Activated CD4-positive, alpha-beta T cell treated with anti-CD3 and anti-CD28 coated beads, Interleukin-2, amount 50 U/mL, for 1 hour (primary cell): ENCODE measurements at places on chromosomes 12 and 14.

DNA sequence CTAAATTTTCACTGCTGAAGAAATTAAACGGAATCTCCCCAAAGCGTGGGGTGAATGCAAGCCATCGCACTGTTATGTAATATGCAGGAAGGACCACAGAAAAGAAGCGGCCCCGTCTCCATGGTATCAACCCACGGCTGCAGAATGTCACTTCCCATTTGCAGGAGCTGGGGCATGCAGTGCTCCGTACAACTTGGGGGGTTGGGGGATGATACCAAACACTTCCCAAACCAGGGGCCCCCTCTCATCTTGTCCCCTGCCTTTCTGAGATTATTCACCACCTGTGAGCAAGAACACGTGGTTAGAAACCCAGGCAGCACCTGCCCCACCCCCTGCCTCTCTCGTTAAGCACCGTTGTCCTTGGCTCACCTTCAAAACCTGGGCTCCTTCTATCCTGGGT is 505.1 kb upstream of the TMEM132C start:
- DNase-seq = no peak

DNA sequence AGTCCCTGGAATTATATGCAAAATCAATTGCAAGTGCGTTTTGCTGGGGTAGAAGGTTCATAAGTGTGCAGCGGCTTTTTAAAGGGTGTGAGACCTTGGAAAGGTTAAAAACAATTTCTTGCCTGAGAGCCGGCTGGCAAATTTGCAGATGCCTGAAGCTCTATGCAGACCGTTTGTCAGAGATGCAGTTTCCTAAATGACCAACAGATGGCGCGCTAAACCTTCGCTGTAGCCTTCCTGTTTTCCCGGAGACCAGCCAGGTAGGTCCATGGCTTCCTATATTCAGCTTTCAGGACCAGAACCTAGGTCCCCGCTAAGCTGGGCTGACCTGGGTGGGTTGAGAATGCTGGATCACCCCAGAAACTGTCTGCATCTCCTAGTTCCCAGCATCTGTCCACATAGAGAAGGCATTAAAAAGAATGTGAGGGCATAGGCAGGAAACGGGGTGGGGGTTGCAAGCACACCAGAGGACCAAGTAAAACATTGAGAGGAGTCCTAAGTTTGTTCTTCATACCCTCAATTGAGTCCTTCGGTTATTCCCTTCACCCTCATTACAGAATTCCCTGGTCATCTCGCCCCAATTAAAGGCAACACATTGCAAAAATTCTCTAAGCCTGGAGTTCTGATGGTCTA is 5.7 kb upstream of the NOS1 start:
- DNase-seq = peak; percentile 24

- DNase-seq = no peak
Measured at GRCh38 chr14:102124419-102124818, 15.3 kb upstream of the WDR20 start.

GRCh38 chr12:53844994-53845844 is 93.4 kb upstream of the HOXC13 start:
- no peak for DNase-seq

- no peak for DNase-seq
Measured at GRCh38 chr12:85308374-85308773, 28.4 kb downstream of the ALX1 start.

GRCh38 chr12:20268121-20268732 is 100.1 kb upstream of the PDE3A start:
- no peak for DNase-seq

- DNase-seq = no peak
Measured at GRCh38 chr12:112559784-112560183, 141.0 kb downstream of the PTPN11 start.

GRCh38 chr14:74048281-74048680 is 29.1 kb downstream of the BBOF1 start:
- DNase-seq = no peak

DNA sequence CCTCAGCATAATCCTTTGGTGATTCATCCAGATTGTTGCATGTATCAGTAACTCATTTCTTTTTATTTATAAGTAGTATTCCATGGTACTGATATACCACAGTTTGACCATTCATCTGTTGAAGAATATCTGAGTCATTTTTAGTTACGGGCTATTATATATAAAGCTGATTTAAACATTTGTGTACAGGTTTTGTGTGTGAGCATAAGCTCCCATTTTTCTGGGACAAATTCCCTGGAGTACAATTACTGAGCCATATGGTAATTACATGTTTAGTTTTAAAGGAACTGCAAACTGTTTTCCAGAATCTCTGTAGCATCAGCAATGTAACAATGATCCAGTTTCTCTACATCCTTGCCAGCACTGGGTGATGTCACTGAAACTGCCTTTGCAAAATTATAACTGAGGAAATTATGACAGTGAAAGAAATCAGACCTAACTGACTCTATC is 236.2 kb upstream of the KRR1 start:
- DNase-seq = no peak

DNA sequence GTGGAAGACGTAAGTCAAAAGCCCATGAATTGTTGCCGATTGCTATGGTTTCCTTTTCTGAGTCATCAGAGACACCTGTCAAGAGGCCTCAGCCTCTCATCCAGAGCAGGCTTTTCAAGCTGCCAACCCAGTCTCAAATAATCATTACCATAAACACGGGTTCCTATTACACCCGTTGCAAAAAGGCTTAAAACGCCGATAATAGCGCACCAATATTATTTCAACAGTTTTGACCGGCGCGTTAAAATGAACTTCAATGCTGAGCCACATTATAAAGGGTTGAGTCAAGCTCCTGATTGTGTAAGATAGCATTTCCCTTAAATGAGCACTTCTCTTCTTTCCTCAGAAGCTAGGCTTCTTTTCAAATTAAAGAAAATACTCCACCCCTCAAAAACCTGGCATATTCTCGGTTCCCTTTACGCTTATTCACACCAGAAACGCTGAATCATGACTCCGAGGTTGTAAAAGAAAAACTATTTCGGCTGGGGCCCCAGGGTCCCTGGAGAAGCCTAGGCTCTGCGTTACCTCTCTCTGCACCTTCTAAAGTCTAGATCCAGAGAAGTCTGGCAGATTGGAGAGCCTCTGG is 1.4 kb downstream of the TMTC1 start:
- DNase-seq = no peak

DNA sequence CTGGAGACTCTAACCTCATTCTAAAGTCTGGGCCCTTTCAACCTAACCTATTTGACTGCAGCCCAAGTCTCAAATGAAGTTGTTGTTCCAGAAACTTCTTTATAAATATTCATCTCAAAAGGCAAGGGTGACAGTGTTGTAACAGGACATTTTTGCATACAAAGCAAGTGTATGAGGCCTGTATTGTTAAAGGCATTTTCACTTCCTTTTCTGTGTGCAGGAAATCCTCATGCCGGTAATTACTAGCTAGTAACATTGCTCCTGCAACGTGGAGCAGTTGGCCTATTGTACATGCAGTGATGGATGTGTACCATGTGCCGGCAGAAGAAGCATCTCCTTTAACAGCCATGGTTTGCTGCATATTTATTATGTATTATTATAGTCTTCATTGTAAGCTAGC is 156.5 kb upstream of the RMST start:
- DNase-seq = no peak

- no peak for DNase-seq
Measured at GRCh38 chr14:93799989-93800921, 12.0 kb upstream of the PRIMA1 start.

DNA sequence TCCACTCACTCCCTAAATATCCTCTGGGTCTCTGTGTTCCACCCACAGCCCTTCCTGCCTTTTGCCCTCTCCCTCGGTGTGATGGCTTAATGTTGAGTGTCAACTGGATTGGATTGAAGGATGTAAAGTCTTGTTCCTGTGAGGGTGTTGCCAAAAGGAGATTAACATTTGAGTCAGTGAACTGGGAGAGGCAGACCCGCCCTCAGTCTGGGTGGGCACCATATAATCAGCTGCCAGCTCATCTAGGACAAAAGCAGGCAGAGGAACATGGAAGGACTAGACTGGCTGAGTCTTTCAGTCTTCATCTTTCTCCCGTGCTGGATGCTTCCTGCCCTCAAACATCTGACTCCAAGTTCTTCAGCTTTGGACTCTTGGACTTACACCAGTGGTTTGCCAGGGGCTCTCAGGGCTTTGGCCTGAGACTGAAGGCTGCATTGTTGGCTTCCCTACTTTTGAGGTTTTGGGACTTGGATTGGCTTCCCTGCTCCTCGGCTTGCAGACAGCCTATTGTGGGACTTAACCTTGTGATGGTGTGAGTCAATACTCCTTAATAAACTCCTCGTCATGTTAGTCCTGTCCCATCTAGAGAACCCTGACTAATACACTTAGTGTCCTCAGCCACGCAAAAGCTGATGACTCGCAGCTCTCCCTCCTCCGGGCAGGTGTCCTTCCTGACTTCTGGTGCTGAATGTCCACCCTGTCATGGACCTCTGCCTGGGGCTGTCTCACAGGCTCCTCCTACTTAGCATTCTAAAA is 5.9 kb downstream of the DGLUCY start:
- no peak for DNase-seq

GRCh38 chr14:49896966-49897365 is 4.1 kb downstream of the ARF6 start:
- no peak for DNase-seq

- DNase-seq = no peak
Measured at GRCh38 chr14:50497351-50497750, 35.0 kb downstream of the MAP4K5 start.

GRCh38 chr14:58805057-58805456 is 167.3 kb downstream of the DACT1 start:
- DNase-seq = no peak

- DNase-seq = no peak
Measured at GRCh38 chr12:128804762-128805161, 19.0 kb downstream of the SLC15A4 start.

DNA sequence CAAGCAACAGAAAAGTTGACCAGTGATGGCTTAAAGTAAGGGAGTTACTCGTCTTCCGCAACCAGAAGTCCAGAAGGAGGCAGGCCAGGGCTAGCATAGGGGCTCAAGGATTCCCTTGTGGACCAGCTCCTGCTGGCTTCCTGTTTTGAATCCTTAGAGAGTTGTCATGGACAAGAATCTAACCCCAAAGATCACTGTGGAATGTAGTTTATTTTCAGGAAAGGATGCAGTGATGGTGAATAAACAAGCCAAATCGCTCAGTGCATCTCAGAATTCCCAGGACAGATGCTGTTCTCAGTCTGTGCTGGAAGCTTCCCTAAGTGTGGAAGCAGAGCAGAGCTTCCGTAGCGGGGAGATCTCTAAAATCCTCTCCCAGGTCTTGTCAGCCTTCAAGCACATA is 311.3 kb downstream of the C12orf75 start:
- DNase-seq = no peak

DNA sequence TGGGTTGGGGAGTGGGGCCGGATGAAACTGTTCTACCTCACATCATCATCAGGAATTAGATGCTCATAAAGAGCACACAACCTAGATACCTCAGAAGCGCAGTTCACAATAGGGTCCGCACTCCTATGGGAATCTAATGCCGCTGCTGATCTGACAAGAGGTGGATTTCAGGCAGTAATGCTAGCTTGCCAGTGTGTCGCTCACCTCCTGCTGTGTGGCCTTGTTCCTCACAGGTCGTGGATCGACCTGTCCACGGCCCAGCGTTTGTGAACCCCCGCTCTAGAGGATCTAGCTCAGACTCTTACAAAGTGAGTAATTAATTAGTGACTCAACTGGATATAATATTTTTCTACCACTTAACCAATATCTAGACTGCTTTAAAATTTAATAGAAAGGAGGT is 5.8 kb downstream of the PPP1R12A start:
- no peak for DNase-seq

DNA sequence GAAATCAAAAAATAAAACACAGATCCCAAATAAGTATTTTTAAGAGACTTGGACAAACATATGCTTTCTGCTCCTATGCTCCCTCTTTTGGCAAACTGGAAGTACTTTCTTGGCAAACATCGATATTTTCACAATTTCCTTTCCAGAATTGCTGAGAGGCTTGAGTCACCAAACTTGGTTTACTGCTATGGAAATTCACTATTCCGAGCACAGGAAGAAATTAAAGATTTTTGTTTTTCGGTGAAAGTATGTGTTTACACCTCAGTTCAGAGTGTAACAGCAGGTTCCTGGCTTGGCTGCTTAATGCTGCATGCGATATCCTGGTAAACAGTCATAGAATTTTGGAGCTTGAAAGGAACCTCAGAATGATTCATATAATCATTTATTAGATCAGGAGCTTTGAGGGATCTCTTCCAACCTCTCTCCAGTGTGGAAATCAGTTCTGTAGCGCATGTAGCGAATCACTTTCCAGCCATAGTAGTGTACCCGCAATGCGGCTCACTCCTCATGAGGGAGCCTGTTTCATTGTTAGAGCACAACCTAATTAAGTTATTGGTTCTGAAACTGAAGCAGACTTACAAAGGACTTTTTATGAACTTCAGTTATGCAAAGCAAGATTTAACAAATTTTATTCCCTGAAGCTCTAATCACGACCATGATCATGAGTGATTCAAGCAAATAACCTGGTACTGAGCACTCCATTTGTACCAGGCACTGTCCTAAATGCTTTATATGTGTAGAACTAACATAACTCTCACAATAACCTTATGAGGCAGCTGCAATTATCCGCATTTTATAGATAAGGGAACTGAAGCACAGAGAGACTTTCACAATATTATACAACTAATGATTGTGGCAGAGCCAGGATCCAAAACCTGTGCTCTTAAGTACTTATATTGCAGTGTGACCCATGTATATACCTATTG is 56.4 kb upstream of the ATP2A2 start:
- DNase-seq = no peak

DNA sequence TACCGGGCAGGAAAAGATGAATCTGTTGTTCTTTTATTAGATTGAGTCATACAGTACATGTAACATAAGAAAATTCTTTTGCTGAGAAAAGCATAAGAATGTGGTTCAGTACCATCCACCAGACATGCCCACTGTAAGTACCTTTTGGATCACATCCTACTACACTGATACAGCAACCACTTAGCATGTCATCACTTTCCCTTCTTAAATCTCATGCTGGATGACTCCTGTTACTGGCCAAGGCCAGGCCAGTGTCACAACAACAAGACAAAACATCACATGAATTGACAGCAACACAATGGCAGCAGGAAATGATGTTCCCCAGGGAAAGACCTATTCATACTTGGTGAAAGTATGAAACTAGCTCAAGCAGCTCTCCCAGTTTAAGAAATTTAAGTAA is 46.4 kb downstream of the STXBP6 start:
- no peak for DNase-seq

DNA sequence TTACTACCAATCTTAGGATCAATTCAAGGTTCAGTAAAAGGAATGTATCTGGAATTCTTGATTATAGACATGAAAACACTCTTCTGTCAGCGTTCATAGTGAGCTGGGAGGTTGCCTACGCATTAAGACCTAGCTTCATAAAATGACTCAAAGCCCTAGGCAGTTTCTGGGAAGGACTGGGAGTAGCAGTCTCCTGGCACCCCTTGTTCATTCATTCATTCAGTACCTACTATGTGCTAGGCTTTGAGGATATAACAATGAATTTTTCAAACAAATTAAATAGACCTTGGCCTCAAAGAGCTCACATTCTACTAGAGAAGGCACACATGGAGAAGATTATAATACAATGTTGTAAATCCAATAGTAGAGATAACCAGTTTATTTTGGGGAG is 46.1 kb downstream of the MDM2 start:
- DNase-seq = no peak
